ENCODE measurements at places on chromosomes 5 and 9.

DNA sequence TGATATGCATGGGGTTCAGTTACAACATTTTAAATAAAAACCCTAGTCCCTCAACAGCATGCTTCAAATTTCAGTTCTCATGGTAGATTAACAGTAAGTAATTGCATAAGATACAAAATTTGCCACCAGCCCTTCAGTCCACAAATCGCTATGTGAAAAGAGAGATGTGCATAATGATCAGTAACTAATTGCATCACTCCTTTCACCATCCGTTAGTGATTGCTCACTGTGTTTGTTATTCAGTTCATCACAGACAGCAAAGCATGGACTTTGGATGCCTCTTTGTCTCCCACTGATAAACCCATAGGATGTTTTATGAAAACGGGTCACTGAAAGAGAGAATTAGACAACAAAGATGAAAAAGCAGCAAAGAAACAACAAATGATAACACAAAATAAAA lies 103.2 kb downstream of the MCTP1 start:
- DNase-seq, result no peak

- DNase-seq, result no peak
Measured at GRCh38 chr9:35107297-35108290, 4.7 kb upstream of the STOML2 start.

- DNase-seq, result no peak
Measured at GRCh38 chr9:111036429-111036789, 1.9 kb downstream of the LPAR1 start.

DNA sequence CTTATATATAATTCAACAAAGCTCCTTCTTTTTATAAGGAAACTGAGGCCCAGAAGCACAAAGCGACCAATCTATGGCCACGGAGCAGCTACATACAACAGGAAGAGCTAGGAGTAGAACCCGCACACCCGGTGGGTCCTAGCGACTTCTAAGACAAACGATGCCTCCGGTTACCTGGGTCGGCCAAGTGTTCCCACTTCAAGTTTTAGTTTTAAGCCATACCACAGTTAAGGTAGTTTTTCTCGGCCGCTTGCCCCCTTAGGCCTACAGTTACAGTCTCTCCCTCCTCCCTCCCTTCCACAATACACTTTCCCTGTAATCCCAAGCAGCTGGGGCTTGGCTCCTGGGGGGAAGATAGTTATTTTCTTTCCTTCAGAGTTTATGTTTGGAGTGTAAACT lies 533 bp downstream of the SREK1IP1 start:
- no peak for DNase-seq

- no peak for DNase-seq
Measured at GRCh38 chr5:1177826-1178528, 23.4 kb upstream of the SLC6A19 start.

DNA sequence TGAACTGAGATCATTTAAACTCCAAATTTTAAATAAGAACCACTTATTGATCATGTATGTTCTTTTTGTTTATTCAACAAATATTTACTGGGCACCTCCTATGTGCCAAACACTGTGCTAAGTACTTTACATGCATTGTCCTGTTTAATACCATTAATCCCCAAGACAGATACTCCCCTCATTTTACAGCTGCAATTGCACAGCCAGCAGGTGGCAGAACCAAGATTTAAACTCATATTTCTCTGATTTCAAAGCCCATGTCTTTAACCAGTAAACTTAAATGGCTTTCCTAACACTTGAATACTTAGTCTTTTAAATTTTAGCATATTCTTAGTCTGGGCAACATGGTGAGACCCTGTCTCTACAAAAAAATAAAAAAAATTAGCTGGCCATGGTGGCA lies 43.4 kb upstream of the KIAA1958 start:
- no peak for DNase-seq

DNA sequence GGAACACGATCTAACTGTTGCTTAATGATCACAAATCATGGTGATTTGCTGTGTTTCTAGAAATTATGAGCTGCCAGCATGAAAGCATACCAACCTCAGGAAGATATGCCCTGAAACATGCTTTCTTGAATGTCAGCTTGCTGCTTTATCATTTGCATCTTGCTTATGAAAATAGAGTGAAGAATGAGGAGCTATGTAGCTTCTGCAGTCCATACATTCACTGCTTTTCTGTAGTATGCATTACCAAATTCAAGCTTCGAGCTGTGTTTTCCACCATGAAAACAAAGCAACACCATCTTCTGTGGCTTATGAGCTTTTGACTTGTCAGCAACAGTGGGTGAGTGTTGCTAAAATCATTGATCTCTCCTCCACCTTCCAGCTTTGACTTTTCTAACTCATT lies 16.5 kb downstream of the F2RL2 start:
- no peak for DNase-seq

GRCh38 chr9:119273984-119274665 lies 95.1 kb downstream of the BRINP1 start:
- DNase-seq, result no peak

- DNase-seq, result peak; percentile 53
Measured at GRCh38 chr5:157994906-157995519, 136.1 kb upstream of the CLINT1 start.

DNA sequence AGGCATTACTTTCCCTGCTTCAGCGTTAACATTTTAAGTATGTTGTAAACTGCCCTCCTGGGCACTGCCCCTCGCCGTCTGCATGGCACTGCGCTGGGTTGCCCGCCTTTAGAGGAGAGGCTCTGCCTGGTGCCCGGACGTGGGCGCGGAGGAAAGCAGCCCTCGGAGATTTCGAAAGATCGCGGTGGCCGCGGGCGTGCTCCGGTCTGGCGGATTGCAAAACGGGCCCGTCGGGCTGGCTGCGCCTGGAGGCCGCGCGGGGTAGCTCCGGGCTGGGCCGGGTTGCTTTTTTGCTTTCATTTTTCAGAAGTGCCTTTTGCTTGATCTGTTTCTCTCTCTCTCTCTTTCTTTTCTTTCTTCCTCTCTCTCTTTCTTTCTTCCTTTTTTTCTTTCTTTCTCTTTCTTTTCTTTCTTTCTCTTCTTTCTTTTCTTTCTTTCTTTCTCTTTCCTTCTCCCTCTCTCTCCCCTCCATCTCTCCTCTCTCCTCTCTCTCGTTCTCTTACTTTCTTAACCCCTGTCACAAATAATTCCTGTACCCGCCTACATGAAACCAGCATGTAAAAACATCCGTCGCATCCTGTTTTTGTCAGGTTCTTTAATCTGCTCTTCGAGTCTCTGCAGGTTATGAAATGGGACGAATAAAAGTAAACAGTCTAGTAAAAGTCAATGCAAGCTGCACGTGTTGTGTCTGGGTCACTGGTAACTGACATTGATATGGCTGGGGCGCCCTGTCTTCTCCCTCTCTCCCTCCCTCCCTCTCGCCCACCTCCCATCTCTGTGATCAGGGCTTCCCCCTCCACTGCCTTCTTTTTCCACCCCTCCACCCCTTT lies 1.7 kb downstream of the FST start:
- peak; percentile 64 for DNase-seq

- DNase-seq, result no peak
Measured at GRCh38 chr9:93597142-93597706, 20.8 kb downstream of the PHF2 start.

- no peak for DNase-seq
Measured at GRCh38 chr5:11584017-11584416, 320.2 kb downstream of the CTNND2 start.

GRCh38 chr5:94276048-94276447 lies 342.4 kb downstream of the KIAA0825 start:
- no peak for DNase-seq

DNA sequence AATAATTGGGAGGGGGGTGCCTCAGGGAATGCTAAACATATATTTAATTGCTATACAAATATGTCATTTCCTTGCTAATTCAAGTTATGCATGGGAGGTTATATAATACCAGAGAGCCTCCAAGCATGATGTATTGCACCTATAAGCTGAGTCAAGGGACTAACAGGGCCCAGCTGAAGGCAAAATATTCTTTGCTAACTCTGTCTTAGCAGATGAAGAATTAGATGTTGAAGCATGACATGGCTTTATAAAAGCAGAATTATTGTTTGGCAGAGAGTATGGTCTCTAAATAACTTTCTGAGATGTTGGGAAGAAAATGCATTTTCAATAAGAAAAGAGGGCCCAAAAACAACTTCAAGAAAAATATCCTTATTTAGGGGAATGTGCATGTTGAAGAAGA lies 60.4 kb downstream of the SGCD start:
- no peak for DNase-seq

DNA sequence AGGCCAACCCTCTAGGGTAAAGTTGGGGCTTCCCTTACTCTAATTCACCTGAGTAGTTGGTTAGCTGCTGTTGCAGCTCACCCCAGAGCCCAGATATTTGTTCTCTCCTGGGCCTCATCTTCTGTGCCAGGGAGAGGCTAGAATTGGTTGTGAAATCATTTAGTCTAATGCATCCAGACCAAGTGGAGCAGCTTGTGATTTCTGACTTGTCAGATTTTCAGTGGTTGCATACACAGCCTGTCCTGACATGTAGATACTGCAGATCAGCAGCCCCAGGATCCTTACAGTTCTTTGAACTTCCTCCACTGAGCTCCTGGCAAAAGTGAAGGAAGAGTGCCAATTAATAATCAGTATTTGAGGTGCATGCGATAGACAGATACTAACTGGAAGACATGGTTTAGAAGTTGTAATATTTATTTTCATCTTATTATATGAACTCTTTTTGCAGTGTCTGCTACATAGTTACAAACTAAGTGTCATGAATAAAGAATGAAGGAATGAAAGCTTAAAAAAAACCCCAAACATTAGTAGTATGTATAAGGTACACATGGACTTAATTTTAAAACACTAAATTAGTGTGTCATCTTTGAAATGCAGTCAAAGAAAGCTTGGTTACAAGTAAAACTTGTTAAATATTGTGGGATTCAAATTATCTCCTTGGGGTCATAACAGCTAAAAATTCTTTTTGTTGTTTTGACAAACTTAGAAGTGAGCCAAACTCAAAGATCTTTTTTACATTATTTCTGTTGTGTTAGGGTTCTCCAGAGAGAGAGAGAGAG lies 128.5 kb downstream of the VPS13A start:
- no peak for DNase-seq

- no peak for DNase-seq
Measured at GRCh38 chr5:94376672-94377345, 241.6 kb downstream of the KIAA0825 start.

- no peak for DNase-seq
Measured at GRCh38 chr9:5511476-5511875, 1.1 kb downstream of the PDCD1LG2 start.

DNA sequence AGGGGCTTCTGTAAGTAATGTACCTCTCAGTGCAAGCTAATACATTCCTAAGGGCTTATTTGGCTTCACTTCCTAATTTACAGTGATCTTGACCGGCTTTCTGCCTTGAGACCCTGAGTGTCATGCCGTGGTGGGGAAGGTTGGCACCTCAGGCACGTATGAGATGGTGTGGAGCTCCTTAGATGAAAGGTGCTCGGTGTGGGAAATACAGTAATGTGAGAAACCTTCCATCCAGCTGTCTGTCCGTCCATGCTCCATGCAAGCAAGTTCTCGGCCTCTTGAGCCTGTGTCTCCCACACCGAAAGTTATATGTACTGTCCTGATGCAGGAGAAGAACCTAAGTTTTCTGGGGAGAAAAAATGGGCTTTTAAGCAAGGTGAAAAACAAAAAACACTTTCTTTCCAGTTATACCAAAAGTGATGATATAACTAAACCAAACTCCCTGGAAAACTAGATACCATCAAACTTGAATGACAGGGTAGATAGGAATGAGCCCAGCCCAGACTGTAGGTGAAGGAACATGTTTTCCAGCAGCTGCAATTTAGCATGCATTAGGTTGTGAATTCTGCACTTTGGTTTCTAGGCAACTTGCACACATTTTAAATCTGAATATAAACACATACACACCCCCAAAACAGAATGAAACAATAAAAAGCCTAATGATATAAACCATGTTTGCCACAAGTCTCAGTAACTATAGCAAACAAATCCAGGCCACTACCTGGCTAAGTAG lies 279.6 kb downstream of the FANCC start:
- DNase-seq, result no peak

DNA sequence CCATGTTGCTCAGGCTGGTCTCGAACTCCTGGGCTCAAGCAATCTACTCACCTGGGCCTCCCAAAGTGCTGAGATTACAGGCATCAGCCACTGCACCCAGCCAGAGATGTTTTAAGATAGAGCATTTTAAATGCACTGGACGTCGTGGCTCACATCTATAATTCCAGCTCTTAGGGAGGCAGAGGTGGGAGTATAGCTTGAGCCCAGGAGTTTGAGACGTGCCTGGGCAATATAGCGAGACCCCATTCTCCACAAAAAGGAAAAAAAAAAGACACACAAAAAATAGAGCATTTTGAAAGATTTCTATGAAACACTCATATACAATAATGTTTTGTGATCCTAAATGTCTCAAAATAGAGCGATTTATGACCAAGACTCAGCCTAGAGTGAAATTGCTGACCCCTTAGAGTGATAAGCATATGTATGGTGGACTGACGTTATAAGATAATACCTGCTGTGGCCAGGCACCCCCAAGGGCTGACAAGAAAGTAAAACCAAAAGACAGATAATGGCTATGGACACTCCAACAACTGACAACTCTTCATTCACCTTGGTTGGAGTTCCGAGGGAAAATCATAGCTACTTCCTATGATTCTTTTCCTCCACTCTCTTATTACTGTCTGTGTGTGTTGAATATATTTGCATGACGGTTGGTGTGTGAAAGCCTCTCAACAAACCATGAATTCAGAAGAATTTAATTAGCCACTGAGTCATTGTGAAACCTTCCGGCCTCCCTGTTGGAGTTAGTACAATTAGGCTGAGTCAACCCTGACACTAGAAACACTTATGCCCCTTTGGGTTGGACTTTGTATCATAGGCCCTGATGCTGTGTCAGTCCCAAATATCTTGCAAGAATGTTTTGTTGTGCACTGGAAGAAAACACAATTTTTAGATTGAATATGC lies 526.5 kb upstream of the NUDT12 start:
- DNase-seq, result no peak

GRCh38 chr5:139862803-139863202 lies 67.2 kb downstream of the PSD2 start:
- no peak for DNase-seq

GRCh38 chr5:159065135-159065534 lies 34.6 kb downstream of the EBF1 start:
- no peak for DNase-seq

- no peak for DNase-seq
Measured at GRCh38 chr5:77423022-77423750, 68.9 kb downstream of the WDR41 start.

DNA sequence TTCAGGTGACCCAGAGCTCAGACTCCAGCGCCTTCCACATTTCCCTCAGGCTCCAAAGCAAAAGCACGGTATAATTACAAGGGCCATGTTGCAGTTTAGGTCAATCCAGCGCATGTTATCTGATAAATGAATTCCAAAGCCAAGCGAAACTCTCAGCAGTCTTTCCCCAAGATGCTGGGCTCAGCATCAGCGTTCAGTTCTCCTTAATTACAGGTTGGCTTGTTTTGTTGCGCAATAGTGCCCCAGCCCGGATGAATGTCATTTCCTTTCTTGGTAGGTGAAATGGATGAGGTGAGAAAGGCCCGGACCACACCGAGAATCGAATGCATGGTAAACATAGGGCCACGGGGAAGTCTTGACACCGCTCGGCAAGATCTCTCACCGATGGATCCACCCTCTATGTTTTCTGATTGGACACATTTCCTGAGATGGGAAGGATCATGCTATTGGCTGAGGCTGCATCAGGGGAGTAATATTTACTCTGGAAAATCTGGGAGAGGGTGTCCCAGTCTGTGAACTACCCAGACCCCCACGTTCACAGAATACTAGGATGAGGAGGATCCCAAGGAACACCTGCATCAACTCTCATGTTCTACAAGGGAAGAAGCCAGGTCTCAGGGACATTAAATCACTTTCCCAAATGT lies 221.2 kb upstream of the ANKRD55 start:
- DNase-seq, result no peak
